ENCODE measurements at places on chromosomes 4 and X. TPM values are rescaled to one million over a fixed set of nuclear protein-coding genes. Genes with fewer than 3 reads are reported as not detected.

Gene ABLIM2
- 20.8 TPM for total RNA-seq

Gene EGF
- total RNA-seq = 51.1 TPM

- DNase-seq = no peak
These were observed 410.2 kb downstream of the MID1IP1 start for GRCh38 chrX:39211501-39211900.

DNA sequence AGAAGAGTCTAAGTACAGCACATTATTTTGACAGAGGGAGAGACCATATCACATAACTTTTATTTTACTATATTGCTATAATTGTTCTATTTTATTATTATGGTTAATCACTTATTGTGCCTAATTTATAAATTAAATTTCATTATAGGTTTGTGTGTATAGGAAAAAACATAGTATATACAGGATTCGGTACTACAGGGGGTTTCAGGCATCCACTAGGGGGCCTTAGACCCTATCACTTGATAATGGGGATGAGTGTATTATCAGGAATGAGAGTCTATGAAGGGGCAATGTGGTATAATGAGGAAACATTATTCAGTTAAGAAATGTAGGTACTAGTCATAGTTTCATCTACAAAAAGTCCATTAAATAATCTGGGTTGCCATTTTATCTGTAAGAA lies 833.1 kb downstream of the C4orf33 start:
- DNase-seq = no peak

DNA sequence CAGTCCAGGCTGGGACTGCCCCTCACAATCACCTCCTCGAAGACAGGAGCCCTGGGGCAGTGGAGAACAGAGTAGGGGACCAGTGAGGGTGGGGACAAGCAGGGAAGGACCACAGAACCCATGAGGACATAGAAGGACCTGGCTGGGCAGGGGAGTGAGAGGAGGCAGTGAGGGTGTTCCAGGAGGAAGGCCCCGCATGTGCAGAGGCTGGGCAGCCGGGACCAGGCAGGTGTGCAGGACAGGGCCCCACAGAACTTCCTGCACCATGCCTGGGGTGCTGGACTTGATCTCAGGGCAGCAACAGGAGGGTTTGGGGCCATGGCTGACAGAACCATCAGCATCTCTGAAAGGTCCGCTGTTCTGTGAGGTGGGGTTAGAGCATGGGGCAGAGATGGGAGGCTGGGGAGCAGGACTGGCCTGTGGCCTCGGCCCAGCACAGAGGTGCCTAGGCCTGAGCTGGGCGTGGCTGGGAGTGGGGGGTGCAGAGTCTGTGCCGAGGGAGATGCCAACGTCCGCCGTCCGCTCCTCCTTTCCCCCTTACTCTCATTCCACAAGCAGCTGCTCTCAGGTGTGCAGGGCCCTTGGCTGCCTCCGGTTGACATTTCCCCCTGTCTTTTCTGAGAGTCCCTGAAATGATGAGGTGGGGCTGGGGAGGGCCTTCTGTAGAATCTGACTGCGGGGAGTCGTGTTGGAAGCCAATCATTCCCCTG lies 40.8 kb downstream of the EVC start:
- DNase-seq = no peak

Gene APBB2
- 34.8 TPM for total RNA-seq

Gene HTR2C
- total RNA-seq = not detected

DNA sequence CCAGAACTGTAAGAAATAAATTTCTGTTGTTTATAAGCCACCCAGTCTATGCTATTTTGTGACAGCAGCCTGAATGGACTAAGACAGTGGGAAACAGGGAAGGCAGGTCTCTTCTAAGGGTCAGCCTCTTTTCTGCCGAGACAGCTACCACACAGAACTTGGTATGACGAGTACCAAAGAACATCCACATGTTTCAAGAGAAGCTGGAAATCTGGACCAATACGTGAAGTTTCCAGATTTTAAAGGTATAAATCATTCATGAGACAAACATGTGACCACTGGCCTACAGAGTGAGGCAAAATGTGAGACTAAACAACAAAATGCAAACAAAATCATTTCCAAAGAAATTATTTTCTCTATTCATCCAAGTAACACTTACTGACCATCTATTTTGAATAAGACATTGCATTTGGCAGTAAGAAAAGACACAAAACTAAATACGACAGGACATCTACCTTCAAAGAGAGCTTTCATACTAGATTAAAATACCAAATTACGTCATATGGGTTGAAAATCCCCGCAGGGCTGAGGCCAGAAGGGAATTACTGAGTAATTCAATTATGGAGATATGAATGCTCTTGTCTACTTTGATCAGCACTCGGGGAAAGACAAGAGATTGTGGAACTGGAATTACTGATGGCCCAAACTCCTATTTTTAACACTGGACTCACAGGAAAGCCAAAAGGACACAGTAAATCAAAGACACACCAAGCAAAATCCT lies 7.2 kb downstream of the SCARB2 start:
- no peak for DNase-seq

Gene SHOX
- total RNA-seq = not detected

DNA sequence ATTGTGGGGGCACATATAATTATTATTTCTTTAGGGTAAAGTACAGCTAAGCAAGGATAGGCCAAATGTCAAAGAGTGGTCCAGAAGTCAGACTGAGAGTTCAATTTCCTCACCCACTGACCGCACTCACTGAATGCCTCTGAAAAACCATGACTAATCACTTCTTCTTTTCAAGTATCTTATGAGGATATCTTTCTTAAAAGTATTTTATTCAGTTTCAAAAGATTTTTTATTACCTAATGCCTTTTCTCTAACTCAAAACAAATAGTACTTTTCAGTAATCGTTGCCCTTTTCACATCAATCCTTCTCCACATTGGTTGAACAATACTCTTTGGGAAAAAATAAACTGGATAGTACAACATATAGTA lies 61.7 kb upstream of the CAMK2D start:
- DNase-seq = peak; percentile 7

DNA sequence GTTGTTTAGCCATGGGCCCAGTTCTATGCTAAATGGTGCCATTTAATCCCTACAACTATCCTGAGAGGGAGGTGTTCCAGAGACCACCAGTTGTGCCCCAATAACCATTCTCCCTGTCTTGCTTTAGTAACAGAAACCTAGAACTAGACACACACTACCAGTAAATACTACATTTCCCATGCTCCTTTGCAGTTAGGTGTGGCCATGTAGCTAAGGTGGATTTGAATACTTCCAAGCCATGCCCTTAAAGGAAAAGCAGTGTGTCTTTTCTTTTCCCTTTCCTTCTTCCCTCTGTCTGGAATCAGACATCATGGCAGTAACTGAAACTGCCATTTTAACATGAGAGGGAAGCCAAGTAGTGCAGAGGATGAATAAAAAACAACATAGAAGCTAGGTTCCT lies 90.9 kb upstream of the TMEM33 start:
- DNase-seq = no peak

- no peak for DNase-seq
These were observed 47.9 kb downstream of the EFNB1 start for GRCh38 chrX:68876731-68877130.

GRCh38 chr4:156495836-156496235 lies 475.8 kb downstream of the PDGFC start:
- DNase-seq = no peak

Gene BGN
- total RNA-seq = 34.0 TPM

DNA sequence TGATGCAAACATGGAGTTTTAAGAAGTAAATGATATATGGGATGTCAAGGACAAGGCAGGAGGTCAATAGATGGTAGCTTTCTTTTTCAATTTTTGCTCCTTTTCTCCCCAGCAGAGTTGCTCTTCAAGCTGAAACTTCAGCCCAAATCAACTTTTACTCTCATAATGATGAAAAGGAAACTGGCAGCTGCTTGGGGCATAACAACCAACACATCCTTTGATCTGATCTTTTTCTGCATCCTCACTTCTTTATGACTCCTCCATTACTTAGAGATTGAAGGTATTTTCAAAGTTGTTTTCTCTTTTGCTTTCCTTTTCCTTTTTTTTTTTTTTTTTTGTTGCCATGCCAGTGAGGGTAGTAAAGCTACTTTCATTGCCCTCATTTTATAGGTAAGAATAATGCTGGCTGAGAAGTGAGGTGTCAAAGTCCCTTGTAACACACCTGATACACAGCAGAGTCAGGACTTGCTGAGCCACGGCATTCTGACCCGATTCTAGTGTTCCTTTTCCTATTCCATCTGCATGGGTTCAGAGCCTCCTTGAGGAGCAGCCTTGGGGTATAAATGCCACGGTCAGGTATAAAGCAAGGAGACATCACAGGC lies 26.9 kb downstream of the SLC2A9 start:
- no peak for DNase-seq

- no peak for DNase-seq
These were observed 37.4 kb downstream of the MAML3 start for GRCh38 chr4:140116442-140117104.

Gene PDHA1
- 83.7 TPM for total RNA-seq

DNA sequence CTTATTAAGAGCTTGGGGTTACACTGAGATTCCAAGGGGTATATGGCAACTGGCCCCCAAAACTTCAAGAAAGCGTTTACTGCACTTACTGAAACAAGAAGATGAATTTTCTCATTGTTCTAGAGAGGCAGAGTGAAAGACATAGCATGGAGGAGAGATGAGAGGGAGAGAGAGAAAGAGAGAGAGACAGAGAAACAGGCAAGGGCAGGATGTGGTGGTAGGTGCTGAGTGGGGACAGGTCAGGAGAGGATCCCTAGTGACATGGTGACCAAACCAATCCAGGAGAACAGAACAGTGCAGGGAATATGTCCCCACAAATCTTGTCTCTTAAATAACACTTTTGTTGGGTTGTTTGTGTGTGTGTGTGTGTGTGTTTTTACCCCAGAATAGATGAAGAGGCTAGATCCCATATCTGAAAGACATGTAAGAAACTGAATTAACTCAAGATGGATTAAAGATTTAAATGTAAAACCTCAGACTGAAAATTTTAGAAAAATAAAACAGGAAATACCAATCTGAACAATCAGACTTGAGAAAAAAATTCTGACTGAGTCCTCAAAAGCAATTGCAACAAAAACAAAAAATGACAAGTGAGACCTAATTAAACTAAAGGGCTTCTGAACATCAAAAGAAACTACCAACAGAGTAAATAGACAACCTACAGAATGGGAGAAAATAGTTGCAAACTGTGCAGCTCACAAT lies 202.2 kb downstream of the QDPR start:
- DNase-seq = no peak

All from body of pancreas (tissue), 4 donors.